Stimulated activated CD8-positive, alpha-beta memory T cell treated with anti-CD3 and anti-CD28 coated beads, Interleukin-7, amount 100 ng/mL, for 1 hour (primary cell): ENCODE measurements at places on chromosomes 6 and 20.

DNA sequence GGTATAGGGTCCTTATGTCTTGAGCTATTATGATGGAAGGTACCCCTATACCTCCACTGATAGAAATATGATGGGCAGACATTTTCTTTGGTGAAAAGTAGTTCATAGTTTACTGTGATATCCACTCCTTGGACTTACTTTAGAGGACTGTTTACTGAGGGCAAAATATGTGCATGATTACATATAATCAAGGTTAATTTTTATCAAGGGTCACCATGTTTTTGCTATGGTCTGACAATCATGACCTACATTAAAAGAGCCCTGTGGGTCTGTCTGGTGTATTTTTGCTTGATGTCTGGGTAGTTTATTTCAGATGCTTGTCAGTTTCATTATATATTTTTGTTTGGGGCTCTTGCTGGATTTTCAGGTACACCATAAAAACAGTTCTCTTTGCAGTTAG lies 40.1 kb downstream of the CDKAL1 start:
- DNase-seq: no peak

- DNase-seq: no peak
Observed at GRCh38 chr6:142378138-142378875, 76.5 kb downstream of the ADGRG6 start.

GRCh38 chr6:156992020-156992804 lies 215.0 kb downstream of the ARID1B start:
- no peak for DNase-seq

DNA sequence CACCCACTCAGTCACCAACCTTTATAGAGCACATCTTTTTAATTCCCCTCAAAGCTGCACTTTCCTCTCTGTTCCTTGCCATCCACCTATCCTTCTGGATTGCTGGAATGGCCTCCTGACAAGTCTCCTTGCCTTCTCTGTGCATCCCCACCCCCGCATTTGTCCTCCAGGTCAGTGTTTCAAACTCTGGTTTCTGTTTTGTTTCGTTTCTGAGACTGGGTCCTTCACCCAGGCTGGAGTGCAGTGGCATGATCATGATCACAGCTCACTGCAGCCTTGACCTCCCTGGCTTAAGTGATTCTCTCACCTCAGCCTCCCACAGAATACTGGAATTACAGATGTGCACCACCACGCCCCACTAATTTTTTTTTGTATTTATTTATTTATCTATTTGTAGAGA lies 96.2 kb downstream of the PLCB1 start:
- DNase-seq: no peak

DNA sequence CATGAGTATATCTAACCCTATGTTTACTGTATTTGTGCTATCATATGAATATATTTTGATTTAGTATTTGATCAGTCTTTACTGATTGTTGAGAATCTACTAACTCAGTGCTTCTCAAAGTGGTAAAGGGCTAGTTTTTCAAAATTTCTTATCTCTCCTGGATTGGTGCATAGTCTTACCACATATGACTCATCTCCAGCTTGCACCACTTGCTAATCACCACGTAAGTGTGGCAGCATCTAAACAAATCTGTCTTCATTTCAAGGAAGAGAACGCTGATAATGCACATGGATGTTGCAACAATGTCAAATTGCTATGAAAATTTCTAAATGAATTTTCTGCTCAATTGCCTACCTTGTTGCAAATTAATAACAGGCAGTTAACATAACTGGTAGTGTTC lies 299.5 kb downstream of the PAX1 start:
- no peak for DNase-seq

DNA sequence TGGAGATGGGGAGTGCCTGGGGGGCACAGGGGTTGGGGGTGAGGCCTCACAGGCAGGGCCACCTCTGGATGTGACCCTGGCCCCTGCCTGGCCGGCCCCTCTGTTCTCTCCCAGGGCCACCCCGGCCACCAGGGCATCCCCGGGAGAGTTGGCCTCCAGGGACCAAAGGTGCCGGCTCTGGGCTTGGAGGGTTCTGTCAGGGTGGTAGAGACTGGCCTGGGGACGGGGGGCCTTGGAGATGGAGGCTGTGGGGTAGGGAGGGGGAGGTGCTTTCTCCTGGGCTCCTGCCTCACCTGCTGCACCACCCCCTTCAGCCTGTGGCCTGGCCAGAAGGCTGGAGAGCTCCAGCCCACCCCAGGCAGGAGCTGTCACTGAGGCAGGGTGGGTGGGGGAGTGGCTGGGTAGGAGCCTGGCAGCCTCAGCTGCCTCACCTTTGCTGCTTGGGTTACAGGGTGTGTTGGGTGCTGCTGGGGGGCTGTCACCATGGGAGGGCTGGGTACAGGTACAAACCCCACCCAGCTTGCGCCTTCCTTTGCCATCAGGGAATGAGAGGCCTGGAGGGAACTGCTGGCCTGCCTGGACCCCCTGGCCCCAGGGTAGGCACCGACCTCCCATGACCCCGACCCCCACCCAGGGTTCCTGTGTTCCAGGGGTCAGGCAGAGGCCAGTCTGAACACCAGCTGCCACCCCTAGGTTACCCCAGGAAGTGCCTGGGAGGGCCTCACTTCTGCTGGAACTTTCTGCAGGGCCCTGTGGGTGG lies 32.7 kb downstream of the COL20A1 start:
- no peak for DNase-seq

- peak; percentile 32 for DNase-seq
Observed at GRCh38 chr20:41095110-41095969, 42.0 kb upstream of the PLCG1 start.

DNA sequence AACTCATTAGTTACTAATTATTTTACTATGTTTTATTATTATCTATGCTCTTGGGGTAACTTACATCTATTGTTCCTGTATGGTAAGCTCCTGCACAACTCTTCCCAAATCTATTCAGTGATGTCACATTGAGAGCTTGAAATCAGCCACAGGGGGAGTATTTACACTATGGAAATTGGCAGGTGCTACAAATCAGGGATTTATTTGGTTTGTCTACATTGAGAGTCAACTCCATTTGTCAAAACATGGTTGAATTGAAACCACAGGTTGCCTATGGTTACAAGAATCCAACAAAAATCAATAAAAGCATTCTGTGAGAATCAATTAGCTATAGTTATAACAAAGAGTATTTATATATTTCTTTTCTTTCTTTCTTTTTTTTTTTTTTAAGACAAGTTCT lies 3.9 kb upstream of the FITM2 start:
- DNase-seq: no peak
